Activated CD4-positive, alpha-beta T cell treated with anti-CD3 and anti-CD28 coated beads, Interleukin-2, amount 10 ng/mL, durations not matched to agents 24 days and 14 days (primary cell): ENCODE measurements at places on chromosomes 1 and 21. TPM values are rescaled to one million over a fixed set of nuclear protein-coding genes. Genes with fewer than 3 reads are reported as not detected.

DNA sequence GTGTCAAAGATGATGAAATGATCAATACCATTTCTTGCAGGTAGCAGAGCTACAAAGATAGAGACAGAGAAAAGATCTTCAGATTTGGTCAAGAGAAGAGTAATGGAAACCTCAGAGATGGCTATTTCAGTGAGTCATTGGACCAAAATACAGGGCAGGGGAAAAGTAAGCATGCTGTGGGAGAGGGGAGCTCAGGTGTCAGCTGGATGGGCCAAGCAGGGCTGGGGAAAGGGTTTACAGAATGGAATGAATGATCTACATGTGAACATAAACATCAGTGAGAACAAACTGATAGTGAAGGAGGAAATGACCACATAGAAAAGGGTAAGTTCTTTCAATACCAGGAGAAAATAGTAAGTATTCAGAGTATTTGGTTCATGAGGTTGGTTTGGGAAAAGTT lies 61.4 kb upstream of the CNN3 start:
- H3K4me3 ChIP-seq: no peak overlapping the region
- H3K4me1 ChIP-seq: no peaks in the 10 kb centered on the region
- no peak for DNase-seq
- no peaks in the 10 kb centered on the region for H3K27me3 ChIP-seq
- H3K36me3 ChIP-seq: no peaks in the 10 kb centered on the region

PEX11B gene
- total RNA-seq: 31.7 and 32.2 TPM in 2 replicates

- no peak for DNase-seq
- no peak overlapping the region for H3K27ac ChIP-seq
- no peaks in the 10 kb centered on the region for H3K27me3 ChIP-seq
- peaks cover 8% of the 10 kb centered on the region for H3K4me1 ChIP-seq
These were observed 36.2 kb downstream of the MEF2D start for GRCh38 chr1:156464335-156464734.

GRCh38 chr1:203450479-203451149 lies 25.0 kb upstream of the PRELP start:
- H3K27me3 ChIP-seq: peaks cover 42% of the 10 kb centered on the region
- H3K4me1 ChIP-seq: no peaks in the 10 kb centered on the region
- H3K36me3 ChIP-seq: no peaks in the 10 kb centered on the region
- H3K27ac ChIP-seq: no peak overlapping the region
- no peak for DNase-seq
- no peak overlapping the region for H3K4me3 ChIP-seq

DNA sequence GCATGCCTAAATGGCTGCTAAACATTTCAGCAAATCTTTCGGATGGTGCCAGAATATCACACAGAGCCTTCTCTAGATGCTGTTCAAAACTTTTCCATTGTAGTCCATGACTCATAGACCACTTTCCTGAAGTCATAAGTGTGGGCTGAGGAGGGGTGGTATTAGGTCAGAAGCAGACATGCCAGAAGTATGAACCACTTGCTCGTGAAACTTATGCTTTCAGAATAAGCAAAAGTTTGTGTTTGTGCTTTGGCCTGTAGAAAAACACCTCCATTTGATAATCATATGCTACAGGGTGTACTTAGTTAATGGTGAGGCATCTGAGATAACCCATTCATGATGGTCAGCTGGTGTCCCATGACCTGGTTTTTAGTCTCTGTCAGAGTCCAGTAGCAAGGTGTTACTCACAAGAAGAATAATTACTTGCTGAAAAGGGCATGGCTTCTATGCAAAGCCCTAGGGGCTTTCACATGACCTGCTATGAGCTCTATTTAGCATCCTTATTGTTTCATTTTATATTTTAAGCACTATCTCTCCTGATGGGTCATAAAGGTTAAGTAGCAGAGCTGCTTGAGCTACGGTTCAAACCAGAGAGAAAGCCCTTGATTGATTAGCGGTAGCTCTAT lies 183.1 kb upstream of the IVNS1ABP start:
- DNase-seq: no peak
- H3K4me3 ChIP-seq: no peak overlapping the region
- H3K27ac ChIP-seq: peak overlapping the region; percentile 73
- H3K27me3 ChIP-seq: no peaks in the 10 kb centered on the region
- H3K4me1 ChIP-seq: peaks cover 22% of the 10 kb centered on the region

DNA sequence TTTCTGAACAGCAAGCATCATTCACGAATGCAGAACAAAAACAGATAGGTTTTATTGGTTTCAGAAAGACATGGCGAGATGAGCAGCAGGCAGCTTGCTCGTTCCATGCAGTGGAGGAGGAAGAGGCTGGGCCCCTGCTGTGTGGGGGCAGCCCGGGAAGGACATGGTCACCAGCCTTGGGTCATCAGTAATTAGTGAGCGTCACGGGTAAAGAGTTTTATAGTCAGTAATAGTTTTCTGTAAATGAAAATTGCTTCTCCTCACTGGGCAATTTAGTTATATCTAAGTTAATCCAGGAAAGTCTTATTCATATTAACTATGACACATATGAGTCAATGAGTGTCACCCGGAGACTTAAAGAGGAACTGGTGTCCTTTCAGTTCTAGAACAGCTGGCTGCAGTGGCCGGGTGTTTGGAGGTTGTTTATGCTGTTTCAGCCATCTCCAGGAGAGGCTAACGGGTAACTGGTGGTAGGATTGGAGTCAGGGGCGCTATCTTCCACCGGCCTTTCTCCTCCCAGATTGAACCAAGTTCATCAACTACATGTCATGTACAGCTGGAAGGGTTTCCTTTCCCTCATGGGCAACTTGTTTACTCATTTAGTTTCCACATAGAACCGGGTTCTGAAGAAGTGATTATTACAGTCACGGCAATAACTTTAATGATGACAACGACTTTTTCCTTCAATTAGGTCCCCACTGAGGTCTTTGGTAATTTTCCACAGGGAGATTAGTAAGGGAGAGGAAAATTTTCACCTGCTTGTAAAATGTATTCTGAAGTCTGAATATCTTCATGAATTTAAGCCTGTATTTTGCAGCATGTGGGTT lies 34.6 kb upstream of the SLC45A1 start:
- no peak overlapping the region for H3K4me3 ChIP-seq
- no peak for DNase-seq
- H3K36me3 ChIP-seq: no peaks in the 10 kb centered on the region
- peaks cover 9% of the 10 kb centered on the region for H3K4me1 ChIP-seq
- H3K27ac ChIP-seq: peak overlapping the region; percentile 39

CENPF gene
- total RNA-seq: 54.4 and 63.0 TPM in 2 replicates

DNA sequence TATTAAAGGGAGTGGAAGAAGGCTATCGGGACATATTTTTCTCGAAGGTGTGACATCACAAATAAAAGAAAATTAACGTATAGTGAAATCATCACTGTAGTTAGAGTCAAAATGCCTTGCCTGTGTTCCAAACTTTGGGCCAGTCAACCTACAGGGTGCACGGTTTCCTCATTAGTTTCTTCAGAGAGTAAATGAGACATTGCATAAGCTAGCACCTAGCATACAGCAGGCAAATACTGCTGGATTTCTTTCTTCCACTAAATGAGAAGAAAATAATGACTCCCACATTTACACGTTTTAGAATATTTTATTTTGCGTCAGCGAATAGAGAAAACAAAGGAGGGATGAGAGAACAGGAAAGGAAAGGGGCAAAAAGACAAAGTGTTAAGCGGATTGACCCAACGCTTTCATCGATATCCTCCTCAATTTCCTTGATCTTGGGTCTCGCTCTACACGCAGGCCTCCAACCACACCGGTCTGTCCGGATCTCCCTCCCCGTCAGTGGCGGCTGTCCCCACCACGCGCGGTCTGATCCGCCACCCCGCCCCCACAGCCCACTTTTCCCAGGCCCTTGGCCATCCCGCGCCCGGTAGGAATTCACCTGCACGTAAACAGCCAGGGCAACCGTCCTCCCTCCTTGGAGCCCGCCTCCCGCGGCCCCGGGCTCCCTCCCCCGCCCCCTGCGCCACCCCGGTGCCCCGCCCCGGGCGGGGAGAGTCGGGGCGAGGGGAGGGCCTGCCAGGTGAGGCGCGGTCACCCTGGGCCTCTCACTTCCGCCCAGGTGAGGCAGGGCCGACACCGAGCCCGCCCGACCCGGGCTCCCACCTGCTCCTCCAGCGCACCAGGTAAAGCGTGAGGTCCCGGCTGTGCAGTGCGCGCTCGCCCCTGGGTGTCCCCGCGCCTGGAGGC lies at the start of gene PATJ:
Gene PATJ, plus strand, starts transcription at position 770 of the 909 bp plus-strand sequence. CDS start 20,413 bp downstream, outside the sequence.
- peaks cover 18% of the 10 kb centered on the region for H3K4me1 ChIP-seq
- peak within 1 kb of the TSS; percentile 93 for H3K4me3 ChIP-seq
- H3K27me3 ChIP-seq: no peaks in the 10 kb centered on the region
- H3K36me3 ChIP-seq: no peaks in the 10 kb centered on the region
- peak; percentile 89 for DNase-seq

- H3K36me3 ChIP-seq: no peaks in the 10 kb centered on the region
- no peak overlapping the region for H3K27ac ChIP-seq
- no peak for DNase-seq
- no peaks in the 10 kb centered on the region for H3K4me1 ChIP-seq
- H3K27me3 ChIP-seq: no peaks in the 10 kb centered on the region
- H3K4me3 ChIP-seq: no peak overlapping the region
These were observed 254.0 kb downstream of the MATN1 start for GRCh38 chr1:30469426-30469825.

ANKRD45 gene
- not detected in 2 replicates for total RNA-seq

GGPS1 gene
- 30.8 and 33.9 TPM in 2 replicates for total RNA-seq

DNA sequence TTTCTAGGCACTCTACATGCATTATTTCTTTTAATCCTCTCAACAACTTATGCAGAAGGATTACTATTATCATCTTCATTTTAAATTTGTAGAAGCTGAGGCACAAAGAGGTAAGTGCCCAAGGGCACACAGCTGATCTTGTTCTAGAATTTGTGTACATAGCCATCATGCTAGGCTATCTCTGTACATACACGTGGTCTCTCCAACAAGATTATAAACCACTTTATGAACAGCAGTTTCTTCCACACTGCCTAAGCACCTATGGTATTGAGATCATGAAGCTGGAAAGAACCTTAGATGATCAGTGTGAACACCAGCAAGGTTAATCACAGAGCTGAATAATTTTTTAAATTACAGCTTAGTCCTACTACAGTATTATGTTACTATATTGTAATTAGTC lies 28.9 kb downstream of the UCHL5 start:
- no peak for DNase-seq
- H3K27me3 ChIP-seq: no peaks in the 10 kb centered on the region
- no peak overlapping the region for H3K27ac ChIP-seq
- peaks cover 22% of the 10 kb centered on the region for H3K36me3 ChIP-seq

- DNase-seq: no peak
- H3K4me1 ChIP-seq: no peaks in the 10 kb centered on the region
- H3K4me3 ChIP-seq: no peak overlapping the region
- no peaks in the 10 kb centered on the region for H3K36me3 ChIP-seq
- H3K27ac ChIP-seq: no peak overlapping the region
- H3K27me3 ChIP-seq: no peaks in the 10 kb centered on the region
These were observed 191.4 kb downstream of the KCNK2 start for GRCh38 chr1:215273838-215274516.

CREB3L4 gene
- 8.3 and 9.7 TPM in 2 replicates for total RNA-seq

OR2L13 gene
- not detected in 2 replicates for total RNA-seq

- no peak overlapping the region for H3K4me3 ChIP-seq
- H3K4me1 ChIP-seq: peaks cover 18% of the 10 kb centered on the region
- no peaks in the 10 kb centered on the region for H3K27me3 ChIP-seq
These were observed 34.8 kb upstream of the EPS15 start for GRCh38 chr1:51553911-51554310.

GRCh38 chr1:224432146-224432545 lies 2.5 kb downstream of the WDR26 start:
- no peak for DNase-seq
- H3K4me1 ChIP-seq: peaks cover 49% of the 10 kb centered on the region
- peak overlapping the region; percentile 87 for H3K27ac ChIP-seq
- H3K27me3 ChIP-seq: no peaks in the 10 kb centered on the region
- peak overlapping the region; percentile 87 for H3K4me3 ChIP-seq

SMCP gene
- not detected in 2 replicates for total RNA-seq

GRCh38 chr1:41741244-41741643 lies 177.5 kb downstream of the HIVEP3 start:
- H3K4me3 ChIP-seq: peak overlapping the region; percentile 19
- no peaks in the 10 kb centered on the region for H3K27me3 ChIP-seq
- peaks cover 91% of the 10 kb centered on the region for H3K4me1 ChIP-seq

FMN2 gene
- not detected in 2 replicates for total RNA-seq

SLAMF9 gene
- not detected in 2 replicates for total RNA-seq

DNA sequence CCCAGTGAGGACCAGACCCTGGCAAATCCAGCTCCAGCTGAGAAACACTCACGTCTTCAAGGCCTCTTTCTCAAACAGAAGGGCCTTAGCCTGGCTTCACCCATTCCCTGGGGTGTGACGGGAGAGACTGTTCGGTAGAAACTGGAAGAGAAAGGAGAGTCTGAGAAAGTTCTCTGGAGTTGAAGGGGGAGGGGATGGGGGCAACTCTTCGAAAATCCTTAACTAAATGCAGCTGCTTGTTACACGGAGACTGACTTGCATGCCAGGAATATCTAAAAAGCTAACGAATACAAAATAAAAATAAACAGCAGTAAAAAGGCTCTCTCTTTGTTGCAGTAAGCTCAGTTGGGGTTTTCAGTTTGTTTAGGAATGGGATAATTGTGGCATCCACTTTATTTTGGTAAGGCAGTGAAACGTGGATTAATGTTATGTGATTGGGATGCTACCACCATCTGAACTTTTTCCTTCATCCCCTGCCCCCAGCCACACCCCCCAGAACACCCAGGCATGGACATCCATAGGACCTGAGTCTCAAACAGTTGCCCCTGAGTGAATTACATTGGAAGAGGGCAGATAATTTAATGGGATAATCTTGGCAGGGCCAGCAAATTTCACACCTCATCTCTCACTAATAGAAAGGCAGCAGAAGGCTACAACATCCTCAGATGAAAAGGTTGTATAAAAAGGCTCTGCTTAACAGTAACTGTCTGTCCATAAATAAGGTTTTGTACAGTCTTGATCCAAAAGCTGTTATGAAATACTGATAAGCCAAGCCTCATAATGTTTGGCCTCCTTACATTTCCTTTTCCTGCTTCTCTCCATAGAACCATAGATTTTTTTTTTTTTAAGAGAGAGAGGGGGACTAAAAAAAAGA lies 5.8 kb downstream of the ROR1 start:
- peaks cover 68% of the 10 kb centered on the region for H3K27me3 ChIP-seq
- DNase-seq: no peak
- peaks cover 3% of the 10 kb centered on the region for H3K4me1 ChIP-seq
- H3K36me3 ChIP-seq: no peaks in the 10 kb centered on the region
- no peak overlapping the region for H3K27ac ChIP-seq

PCNX2 gene
- total RNA-seq: 25.0 and 29.5 TPM in 2 replicates

DNA sequence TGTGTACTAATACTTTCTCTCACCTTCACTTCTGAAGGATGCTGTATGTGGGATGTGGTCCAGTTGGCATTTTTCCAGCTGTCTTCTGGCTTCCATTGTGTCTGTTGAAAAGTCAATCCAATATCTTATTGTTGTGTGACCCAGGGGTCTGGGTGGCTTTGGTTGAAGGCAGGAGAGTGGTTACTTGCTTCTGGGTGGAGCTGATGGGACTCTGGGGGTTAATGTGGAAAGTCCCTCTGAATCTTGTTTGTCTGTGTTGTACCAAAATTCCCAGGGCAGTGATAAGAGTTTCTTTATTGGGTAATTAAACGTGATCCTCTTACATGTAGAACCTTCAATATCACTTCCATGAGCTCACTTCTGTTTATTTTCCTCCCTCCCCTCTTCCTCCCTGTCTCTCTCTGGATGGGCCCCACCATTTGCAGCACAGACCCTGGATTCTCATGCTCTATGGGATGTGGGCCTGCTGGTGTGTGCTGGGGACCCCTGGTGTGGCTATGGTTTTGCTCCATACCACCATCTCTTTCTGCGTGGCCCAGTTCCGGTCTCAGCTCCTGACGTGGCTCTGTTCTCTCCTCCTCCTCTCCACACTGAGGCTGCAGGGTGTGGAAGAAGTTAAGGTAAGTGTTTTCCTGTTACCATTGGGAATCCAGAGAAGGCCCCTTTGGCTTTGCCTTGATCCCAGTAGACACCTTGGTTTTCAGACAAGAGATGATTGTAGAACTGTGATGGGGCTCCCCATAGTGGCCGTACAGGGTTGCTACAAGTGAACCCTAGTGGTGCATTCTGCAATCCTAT lies 71.5 kb downstream of the HHAT start:
- H3K36me3 ChIP-seq: no peaks in the 10 kb centered on the region
- peak overlapping the region; percentile 45 for H3K4me3 ChIP-seq

ANXA9 gene
- total RNA-seq: 0.12 TPM in 1 of 2 replicates, not detected in the other
